ENCODE measurements at places on chromosomes 1 and 21.

- DNase-seq = no peak
Observed at GRCh38 chr21:45330075-45330781, 42.5 kb upstream of the POFUT2 start.

- peak; percentile 8 for DNase-seq
Observed at GRCh38 chr1:113660088-113660487, 99.2 kb downstream of the PHTF1 start.

DNA sequence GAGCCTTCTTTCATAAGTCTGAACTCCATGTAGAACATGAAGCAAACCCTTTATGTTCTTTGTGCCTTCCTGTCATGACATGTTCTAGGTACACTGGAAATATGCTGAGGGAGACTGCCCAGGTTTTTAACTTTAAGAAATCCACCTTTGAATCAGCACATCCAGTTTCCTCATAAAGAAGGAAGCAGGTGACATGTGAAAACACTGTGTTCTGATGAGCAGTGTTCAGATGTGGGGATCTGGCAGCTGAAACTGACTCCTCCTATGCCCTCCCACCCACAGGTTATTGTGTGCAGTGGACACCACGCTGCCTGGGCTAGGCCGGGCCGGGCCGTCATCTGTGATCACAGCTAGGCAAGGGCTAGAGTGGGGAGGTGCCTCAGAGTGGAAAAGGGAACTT lies 51.1 kb downstream of the CNN3 start:
- no peak for DNase-seq

GRCh38 chr1:196155586-196155985 lies 452.7 kb downstream of the KCNT2 start:
- no peak for DNase-seq

GRCh38 chr1:25020851-25021590 lies 90.9 kb upstream of the RUNX3 start:
- DNase-seq = no peak

- no peak for DNase-seq
Observed at GRCh38 chr1:1065265-1065939, 8.7 kb downstream of the RNF223 start.

DNA sequence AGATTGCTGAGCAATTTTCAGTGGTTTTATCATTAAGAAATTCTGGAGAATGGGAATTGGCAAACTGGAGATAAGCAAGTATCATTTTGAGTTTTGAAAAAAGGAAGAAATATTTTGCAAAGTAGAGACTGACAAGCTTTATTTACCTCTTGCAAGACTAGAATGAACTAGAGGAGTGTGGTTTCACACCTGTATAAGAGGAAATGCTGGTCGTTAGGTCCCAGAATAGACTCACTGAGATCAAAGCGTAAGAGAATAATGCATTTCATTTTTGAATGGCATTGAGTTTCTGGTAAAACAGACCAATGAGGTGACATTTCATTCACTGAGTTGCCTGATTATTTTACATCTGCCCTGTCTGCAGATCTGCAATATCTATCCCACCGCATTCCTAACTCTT lies 308.1 kb downstream of the ADGRL2 start:
- no peak for DNase-seq

DNA sequence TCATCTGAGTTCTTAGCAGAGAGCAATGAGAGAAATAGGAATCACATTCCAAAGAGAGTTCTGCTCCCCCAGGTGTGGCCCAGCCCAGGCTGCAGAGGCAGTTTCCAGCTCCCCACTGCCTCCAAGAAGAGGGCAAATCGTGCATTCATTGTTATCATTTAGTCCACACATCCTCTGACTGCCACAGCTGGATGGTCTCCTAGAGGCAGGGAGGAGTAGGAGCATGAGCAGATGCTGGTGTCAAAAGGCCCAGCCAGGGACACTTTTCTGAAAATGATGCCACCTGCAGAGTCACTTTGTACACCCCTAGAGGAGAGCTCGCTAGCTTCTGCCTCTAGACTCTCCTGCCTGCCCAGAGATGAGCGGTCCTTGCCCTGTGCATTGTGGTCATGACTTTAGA lies 33.6 kb upstream of the GNPAT start:
- no peak for DNase-seq

- no peak for DNase-seq
Observed at GRCh38 chr1:43545695-43546387, 15.2 kb downstream of the PTPRF start.

DNA sequence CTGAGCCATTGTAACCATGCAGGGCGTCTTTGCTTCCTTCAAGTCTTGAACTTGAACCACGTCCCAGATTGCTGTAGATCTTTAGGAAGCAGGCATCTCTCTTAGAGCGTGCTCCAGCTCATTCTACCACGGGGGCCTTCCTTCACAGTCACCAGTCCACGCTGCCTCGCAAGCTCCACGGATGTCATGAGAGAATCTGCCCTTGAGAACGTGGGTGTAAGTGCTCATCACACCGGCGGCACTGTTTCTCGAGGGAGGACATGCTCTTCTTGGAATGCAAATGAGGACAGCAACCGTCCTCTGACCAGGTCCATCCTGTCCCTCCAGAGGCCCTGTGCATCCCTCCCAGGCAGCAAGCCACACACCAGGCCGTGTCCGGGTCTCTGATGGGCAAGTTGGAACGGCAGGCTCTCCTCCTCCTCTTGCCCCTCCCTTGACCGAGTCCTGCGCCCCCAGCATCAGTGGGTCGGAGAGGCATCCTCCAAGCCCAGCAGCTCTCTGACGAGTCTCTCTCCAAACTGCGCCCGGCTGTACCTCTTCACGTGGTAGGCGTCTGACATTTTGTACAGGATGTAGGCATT lies 103.1 kb downstream of the PGBD5 start:
- no peak for DNase-seq

- DNase-seq = no peak
Observed at GRCh38 chr1:36342426-36343185, 19.2 kb upstream of the EVA1B start.

DNA sequence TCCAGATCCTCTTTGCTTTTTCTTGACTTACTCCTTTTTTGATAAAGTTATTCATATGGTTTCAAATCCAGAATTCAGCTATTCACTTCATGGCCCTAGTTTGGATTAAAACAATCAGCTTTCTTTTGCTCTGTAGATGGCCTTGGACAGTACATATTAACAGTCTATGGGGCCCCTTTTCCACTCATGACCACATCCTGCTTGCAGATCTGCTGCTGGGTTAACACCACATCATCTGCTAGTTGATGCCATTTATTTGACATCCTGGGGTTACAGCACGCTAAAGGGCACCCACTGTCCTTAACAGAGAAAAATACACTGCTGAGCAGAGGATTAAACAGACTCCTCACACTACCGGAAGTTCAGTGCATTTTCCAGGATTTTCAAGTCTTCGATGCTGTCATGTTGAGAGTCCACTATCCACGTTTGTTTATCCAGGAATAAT lies 941 bp upstream of the IFI16 start:
- DNase-seq = no peak

DNA sequence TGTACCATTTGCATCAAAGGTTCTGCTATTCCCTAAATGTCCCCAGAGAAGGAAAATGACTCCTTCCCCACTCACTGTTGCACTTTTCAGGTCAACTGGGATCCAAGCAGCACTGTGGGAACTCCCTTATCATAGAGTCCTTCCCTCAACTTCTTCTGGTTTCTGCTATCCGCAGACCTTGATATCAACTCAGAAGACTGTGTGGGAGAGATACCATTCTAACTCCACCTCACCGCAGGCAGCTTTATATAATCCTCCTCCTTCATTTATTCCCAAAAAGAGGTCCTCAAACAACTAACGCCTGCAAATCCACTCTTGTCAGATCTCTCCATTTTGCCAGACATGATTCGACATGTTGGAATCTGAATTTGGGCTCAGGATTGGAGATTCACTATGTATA lies 27.3 kb downstream of the LHX9 start:
- DNase-seq = no peak

DNA sequence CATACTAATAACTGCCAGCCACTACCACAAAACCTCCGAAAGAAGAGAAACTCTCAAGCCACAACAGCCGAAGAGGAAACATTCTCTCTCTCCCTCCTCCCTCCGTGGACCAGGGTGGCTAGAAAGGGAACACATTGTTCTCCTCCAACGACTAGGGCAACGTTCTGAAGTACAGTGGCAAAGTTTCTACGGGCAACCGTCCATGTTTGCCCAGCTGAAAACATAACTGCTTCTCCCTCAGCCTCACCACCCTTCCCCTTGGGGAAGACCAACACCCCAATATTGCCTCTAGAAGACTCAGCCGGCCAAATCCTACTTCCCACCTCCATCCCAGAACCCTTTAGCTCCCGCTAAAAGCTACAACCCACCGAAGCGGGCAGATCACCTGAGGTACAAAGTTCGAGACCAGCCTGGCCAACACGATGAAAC lies 2.0 kb downstream of the GLUL start:
- no peak for DNase-seq

GRCh38 chr21:22083899-22084298 lies 1085.7 kb downstream of the NCAM2 start:
- DNase-seq = no peak

DNA sequence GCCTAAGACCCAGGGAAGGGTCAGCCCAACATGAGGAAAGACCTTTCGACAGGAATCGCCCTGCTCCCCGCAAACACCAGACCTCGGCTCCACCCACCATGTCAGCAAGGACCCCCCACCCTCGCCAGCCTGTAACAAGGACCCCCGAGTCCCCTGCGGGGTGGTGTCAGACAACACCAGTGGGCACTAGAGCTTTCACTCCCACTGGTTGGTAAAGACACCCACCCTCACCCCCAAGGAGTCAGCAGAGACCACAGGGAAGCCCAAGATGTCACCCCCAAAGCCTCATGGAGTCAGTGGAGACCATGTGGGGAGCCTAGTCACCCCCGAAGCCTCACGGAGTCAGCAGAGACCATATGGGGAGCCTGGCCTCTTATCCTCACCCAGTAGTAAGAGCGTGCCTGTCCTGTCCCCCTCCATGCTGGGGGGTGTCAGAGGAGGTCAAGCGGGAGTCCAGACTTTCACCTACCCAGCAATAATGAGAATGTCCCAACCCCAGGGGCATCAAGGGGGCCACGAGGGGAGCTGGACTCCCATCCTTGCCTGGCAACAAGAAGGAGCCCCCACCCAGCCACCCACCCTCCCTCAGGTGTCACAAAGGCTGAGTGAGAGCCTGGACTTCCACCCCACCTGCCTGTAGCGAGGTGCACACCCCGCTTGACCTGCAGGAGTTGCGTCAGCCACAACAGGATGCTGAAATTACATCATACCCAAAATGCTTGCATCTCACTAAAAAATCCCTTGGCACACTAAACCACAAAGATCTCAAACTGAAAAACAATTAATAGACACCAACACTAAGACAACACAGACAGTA lies 24.8 kb downstream of the SLC19A1 start:
- DNase-seq = no peak

DNA sequence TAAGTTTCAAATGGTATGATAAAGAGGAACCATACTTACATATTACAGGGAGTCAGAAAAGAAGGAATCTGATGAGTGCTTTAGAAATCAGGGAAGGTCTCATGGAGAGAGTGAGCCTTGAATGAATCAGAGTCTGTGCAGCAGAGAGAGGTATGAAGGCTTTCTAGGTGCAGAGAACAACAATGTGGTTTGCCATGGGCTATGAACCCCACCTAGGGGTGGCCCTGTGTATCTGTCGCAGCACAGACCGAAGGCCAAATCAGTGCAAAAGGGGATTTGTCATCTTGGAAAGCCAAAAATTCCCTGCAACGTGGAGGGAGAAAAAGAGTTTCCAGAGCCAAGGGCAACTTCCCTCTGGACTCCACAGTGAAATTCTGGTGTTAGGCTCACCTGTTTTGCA lies 3.5 kb downstream of the PAPPA2 start:
- DNase-seq = peak; percentile 23

- no peak for DNase-seq
Observed at GRCh38 chr1:167658574-167659328, 28.7 kb downstream of the RCSD1 start.

DNA sequence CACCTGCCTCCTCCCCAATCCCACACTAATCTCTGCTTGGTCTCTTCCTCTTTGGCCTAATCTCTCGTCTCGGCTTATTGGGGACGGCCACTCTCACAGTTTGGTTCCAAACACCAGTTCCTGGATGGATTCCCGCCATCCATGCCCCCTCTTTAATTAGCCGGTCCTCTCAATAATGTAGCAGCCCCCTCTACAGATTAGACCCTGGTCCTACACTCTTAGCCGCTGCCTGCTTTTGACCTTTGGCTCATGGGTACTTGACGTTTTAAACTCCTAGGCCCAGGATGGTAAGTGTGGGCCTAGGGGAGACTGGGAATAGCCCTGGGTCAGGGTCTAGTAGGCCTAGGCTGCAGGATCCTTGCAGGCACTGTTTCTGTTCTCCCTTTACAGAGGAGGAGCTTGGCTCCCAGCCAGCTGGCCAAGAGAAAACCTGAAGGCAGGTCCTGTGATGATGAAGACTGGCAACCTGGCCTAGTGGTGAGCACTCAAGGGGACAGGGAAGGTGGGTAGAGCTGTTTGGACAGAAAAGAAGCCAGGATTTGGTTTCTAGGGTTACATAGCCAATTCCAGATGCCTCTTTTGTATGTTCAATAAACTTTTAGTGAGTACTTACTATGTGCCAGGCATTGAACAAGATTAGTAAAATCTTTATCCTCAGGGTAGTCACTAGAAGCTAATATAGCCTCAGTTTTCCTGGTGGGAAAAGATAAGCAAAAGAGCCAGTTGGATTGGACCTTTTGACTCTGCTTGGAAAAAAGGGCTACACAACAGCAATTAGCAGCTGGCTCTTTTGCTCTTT lies 758 bp downstream of the RAD54L start:
- DNase-seq = peak; percentile 61

- peak; percentile 83 for DNase-seq
Observed at GRCh38 chr1:45326627-45327623, at the start of gene HPDL. HPDL (plus strand) TSS chr1:45326895; CDS start chr1:45327149, 254 bp downstream.

- DNase-seq = no peak
Observed at GRCh38 chr1:5010236-5010635, 355.8 kb downstream of the AJAP1 start.

DNA sequence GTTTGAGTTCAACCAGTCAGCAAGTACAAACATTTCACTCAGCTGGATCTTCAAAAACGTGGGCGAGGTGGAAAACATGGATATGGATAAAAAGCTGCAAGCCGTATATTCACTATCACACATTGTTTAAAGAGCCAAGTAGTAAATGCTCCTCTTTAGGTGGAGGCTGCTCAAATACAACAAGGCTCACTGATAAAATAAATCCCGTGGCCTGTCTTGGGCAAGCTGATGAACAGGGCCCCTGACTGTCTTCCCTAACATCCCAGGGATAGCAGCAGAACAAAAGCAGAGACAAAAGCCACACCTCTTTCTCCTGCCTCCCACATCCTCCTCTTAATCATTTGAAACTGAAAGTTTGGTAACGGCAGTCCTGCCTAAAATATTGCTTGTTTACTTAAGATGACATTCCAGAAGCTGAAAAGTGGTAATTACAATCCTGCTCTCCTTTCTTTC lies 357.7 kb downstream of the TTLL7 start:
- DNase-seq = no peak

Data from SHP77 (cell line).